Stimulated activated CD4-positive, alpha-beta T cell treated with anti-CD3 and anti-CD28 coated beads, Interleukin-15, amount 100 ng/mL, for 1 hour (primary cell): ENCODE measurements at places on chromosomes 6 and 20.

GRCh38 chr20:43446361-43446879 lies 11.3 kb upstream of the SRSF6 start:
- DNase-seq = no peak

DNA sequence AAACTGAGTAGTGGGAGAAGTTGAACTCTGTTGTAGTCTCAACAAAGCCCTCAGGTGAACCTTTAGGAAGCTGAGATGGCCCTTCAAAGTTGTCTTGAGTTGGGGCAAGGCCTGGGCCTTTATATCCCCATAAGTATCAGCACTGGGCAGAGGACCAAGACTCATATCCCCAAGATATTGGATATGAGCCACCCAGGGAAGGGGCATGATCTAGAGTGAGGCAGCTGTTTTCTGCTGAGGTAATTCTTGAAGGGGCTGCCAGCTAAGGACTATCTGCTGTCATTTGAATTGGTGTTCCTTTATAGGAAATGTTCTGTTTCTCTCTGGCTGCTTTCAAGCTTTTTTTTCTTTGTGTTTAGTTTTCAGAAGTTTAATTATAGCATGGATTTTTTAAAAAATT lies 140.7 kb upstream of the FLRT3 start:
- DNase-seq = no peak

DNA sequence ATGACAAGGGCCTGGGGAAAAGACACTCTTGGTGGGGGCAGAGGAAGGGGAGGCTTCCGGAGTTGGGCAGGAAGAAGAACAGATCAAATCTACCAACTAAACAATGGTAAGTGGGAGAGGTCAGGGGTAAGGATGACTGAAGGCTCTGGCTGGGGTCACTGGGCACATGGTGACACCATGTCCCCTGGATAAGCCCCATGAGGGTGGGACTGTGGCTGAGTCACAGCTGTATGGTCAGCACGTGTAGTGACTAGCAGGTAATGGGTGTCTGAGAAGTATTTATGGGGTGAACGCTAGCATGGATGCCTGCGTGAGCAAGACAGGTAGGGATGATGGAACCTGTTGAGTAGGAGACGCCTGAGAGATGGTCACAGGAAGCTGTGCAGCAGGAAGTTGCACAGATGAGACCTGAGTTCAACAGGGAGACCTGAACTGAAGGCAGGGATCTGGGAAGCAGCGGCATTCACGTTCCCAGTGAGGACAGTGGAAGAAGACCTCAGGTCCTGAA lies 64.5 kb upstream of the SNX9 start:
- DNase-seq = no peak

DNA sequence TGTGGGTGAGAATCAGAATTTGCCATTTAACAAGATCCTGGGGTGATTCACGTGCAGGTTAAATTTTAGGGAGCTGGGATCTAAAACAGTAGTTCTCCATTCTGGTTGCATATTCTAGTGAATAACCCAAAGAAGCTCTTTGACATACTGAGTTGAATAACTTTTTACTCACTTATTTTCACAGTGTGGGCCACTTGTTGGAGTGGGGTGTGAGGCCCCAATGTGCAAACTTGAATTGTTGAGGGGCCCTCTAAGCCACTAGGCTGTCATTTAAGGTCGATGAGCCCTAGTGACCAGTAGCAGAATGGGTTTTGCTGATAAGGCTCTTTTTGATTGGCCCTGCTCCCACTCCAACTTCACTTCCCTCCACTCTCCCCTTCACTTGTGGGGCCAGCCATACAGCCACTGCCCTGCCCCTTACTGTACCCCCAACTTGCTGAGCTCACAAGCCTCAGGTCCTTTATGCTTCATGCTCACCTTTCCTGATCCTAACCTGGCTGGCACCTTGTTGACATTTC lies 33.6 kb upstream of the RIPOR2 start:
- no peak for DNase-seq

GRCh38 chr20:35947489-35947888 lies 6.8 kb downstream of the SCAND1 start:
- no peak for DNase-seq

GRCh38 chr6:117502580-117502979 lies 20.1 kb downstream of the DCBLD1 start:
- DNase-seq = no peak

DNA sequence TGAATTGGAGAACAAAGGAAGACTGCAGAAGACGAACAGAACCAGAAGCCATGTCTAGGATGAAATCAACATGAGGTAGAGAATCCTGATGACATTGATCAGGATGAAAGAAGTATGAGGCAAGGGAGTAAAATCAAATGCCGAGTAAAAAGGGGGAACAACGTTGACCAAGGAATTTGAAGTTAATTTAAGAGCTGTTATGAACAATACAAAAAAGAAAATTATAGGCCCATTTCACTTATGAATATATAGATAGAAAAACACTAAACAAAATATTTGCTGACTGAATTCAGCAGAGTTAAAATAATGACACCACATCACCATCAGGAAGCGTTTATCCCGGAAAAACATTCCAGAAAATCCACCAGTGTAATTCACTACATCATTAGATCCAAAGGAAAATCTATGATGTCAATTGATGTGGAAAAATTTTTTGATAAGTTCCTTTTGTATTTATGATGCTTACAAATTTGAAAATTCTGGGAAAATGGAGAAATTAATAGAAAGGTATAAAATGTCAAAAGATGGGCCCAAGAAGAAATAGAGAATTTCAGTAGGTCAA lies 8.1 kb upstream of the CCN5 start:
- DNase-seq = no peak

DNA sequence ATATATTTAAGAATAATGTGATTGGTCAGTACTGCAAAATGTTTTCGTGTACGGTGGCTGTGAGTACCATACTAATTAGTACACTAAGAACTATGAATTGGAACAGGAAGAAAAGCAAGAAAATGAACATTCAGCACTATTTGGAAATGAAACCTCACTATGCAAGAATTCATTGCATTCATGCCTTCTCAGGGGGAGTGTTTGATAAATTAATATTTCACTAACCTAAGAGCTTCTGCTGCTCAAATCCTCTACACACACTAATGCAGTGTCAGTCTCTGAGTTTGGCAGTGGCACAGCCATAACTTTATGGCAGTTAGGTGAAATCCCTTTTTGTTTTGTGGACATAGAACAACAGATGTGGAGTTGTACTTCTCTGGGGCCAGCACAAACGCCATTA lies 60.1 kb downstream of the SLC16A10 start:
- DNase-seq = no peak

DNA sequence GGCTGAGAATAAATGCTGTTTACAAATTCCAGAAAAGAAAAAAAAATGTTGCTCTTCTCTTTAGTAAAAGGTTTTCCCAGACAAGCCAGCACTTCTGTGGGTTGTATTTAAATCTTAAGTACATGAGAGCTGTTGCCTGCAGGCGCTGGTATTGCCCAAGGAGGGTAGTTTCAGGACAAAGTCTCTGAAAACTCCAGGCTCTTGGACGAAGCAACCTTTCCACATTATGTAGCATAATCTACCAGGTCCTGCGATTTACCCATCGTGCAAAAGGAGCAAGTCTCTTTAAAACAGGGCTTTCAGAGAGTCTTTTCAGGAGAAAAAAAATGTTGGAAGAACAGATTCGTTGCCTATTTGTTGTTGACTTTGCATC lies 65.6 kb downstream of the PLG start:
- DNase-seq = no peak

DNA sequence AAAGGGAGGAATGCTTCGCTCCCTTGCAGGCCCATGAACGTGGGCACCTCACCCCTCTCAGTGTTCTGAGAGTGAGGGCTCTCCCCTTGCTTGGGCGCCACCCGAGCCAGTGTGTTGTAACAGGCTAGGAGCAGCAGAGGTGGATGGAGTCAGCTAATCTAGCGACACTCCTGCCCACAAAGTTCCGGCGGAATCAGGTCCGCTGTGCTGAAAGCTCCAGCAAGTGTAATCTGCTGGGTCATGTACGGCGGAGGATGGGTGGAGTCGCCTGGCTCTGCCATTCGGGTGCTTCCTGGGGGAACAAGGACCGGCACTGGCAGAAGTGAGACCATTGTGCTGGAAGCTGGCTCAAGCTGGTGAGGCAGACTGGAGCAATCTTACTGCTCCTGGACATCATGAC lies 1310.1 kb downstream of the EPHA7 start:
- DNase-seq = no peak

- peak; percentile 27 for DNase-seq
Measured at GRCh38 chr6:43171707-43172103, 636 bp downstream of the SRF start.

DNA sequence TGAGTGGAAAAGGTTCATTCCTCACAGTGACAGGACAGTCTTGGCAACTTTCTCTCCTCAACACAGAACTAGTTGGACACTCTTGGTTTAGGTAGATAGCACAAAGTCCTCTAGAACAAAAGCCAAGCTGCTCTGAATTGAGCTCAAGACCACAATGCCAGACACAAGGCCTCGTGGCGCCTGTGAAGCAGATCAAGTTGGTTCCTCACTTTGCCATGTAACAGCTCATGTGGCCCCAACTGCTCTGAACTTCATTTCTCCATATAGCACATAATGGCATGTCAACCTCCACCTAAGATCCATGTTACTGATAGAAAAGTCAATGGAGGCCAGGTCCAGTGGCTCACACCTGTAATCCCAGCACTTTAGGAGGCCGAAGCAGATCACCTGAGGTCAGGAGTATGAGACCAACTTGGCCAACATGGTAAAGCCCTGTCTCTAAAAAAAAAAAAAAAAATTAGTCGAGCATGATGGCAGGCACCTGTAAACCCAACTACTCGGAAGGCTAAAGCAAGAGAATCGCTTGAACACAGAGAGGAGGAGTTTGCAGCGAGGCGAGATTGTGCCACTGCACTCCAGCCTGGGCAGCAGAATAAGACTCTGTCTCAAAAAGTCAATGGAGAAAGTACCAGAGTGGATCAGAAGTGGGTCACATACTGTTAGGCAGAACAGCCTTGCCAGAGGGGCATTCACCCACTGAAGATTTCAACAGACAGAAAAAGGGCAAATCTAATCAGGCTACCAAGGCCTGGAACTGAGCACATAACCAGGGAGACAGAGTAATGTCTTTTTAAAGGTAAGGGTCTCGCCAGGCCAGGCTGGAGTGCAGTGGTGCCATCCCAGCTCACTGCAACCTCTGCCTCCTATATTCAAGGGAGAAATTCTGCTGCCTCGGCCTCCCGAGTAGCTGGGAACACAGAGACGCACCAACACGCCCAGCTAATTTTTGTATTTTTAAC lies 21.2 kb downstream of the ROMO1 start:
- DNase-seq = no peak

DNA sequence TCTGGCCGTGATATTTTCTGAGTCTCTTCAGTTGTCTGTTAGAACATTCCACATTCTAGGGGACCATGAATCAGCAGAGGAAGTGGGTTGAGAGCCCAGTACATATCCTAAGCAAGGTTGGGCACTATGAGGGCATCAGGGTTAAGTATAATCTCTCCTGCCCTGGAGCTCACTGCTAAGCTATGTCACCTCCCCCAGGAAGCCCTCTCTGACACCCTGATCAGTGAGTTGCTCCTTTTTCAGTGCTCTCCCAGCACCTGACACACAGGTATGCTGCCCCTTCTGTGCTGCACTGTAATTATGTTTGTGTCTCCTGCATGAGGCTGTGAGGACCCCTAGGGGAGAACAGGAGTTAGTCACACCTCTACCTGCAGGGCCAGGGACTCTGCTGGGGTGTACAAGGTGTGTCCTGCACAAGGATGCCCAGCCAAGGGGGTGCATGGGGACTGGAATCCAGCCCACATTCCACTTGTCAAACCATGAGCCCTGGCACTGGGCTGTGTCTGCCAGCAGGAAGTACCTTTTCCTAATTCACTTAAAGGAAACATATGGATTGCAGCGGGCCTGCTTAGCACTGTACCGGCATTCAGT lies 3.9 kb downstream of the RAB44 start:
- DNase-seq = no peak

DNA sequence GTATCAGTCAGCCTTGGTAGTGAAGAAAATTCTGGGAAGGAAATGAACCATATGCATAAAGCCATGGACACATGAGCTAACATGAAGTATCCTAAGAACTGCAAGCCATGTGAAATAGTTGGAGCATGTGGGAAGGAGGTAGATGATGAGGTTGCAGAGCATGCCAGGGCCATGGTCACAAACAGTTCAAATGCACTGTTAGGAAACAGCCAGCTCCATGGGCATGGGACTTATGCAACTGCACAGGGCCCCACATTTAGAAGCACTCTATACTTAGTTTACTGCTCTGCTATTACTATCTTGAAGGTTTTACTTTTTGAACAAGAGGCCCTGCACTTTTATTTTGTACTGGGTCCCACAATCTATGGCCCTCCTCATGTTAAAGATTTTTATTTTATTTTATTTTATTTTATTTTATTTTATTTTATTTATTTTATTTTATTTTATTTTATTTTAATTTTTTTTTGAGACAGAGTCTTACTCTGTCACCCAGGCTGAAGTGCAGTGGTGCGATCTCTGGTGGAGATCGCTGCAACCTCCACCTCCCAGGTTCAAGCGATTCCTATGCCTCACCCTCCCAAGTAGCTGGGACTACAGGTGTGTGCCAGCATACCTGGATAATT lies 169.1 kb downstream of the IBTK start:
- DNase-seq = no peak

DNA sequence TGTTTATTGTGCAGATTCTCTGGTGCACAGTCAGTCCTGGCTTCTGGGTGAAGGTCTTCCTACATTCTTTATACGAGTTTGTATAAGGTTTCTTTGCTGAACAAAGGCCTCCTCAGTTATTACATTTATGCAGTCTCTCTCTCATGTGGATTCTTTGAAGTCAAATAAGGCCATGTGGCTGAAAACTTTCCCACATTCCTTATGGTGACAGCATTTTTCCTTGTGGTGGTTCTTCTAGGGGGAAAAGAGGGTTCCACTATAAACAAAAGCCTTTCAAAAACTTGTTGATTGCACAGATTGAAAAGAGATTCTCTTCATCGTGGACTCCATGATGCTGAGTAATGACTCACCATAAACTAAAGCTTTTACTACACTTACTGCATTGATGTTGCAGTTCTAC lies 19.2 kb downstream of the ZSCAN12 start:
- no peak for DNase-seq

DNA sequence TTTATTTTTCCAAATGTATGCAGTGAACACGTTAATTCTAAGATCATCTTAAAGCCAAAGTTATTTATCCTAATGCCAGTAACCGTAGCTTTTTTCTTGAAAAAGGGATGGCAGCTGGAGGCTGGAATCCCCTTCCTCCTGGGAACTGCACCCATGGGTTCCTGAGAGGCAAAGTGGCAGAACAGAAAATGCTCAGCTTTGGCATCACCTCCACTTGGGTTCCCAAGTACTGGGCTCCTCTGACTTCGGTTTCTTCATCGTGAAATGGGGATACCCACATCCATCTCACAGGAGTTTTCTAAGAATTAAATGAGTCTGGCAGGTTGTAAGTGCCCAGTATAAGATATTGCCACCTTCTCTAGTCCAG lies 6.2 kb upstream of the DDX43 start:
- no peak for DNase-seq
